CD8-positive, alpha-beta T cell (primary cell): ENCODE measurements at places on chromosomes 13 and 19. TPM values are rescaled to one million over a fixed set of nuclear protein-coding genes. Genes with fewer than 3 reads are reported as not detected.

Gene POLRMT
- 53.7 TPM for total RNA-seq

Gene SHC2
- 6.1 TPM for total RNA-seq

Gene SIGLEC9
- total RNA-seq = 0.54 TPM

Gene USHBP1
- not detected for total RNA-seq
